ENCODE measurements at places on chromosomes 4 and X. TPM values are rescaled to one million over a fixed set of nuclear protein-coding genes. Genes with fewer than 3 reads are reported as not detected.

The MAGEA3 gene
- total RNA-seq = not detected

The TEX13B gene
- not detected for total RNA-seq

The TMEM165 gene
- total RNA-seq = 89.9 TPM

The ARL13A gene
- total RNA-seq = not detected

The OPN1MW2 gene
- not detected for total RNA-seq

The SERTM2 gene
- total RNA-seq = not detected

The TECRL gene
- total RNA-seq = 857 TPM

Data from right cardiac atrium (tissue), 5 donors.